ENCODE measurements at places on chromosomes 6 and 20. TPM values are rescaled to one million over a fixed set of nuclear protein-coding genes. Genes with fewer than 3 reads are reported as not detected.

TGIF2 gene
- total RNA-seq, result 47.3 TPM

DNA sequence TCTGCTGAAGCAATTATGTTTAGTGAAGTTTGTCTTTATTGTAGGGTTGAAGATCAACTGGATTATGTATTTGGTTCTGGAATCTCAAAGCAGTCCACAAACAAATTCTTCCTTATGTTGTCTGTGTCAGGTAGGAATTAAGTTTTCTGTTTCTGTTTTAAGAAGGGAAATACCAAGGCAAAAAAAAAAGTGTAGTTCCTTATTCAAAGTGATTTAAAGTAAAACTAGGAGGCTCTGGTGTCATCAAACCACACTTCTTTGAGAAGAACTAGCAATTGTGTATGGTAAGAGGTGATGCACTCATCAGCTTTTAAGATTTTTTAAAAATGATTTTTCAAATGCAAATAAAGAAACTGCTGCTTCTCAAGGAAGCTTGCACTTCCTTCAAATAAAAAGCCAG lies 1.9 kb downstream of the FAM135A start:
- peaks cover 7% of the 10 kb centered on the region for H3K36me3 ChIP-seq
- H3K4me1 ChIP-seq, result peaks cover 28% of the 10 kb centered on the region
- H3K4me3 ChIP-seq, result peak overlapping the region; percentile 93
- H3K27me3 ChIP-seq, result no peaks in the 10 kb centered on the region

DNA sequence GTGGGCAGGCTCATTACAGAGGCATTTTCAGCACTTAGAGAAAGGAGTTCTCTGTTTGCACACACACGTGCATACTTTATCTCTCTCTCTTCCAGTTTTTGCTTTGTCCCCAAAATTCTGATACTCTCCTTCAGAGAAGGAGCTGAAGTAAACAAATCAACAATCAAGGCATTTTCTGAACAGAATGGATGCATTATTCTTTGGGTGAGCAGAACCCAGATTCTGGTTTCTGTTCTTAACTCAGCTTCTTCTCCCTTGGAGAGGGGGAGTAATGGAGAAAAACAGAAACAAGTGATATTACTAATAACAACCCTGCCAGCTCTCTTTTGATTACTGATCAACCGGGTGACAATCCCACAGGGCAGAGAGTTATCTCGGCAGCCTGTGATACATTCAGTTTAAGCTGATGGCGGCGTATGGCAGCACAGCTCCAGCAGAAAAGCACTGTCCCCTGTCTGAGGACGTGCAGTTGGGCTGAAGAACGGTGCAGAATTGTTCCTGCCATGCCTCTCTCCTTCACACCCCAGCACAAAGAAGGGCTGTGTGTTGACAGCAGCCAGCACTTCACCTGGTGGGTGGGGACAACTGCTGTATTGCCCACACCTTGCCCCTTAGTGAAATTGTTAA lies 47.3 kb upstream of the SASH1 start:
- no peaks in the 10 kb centered on the region for H3K4me1 ChIP-seq
- no peak for DNase-seq
- H3K36me3 ChIP-seq, result no peaks in the 10 kb centered on the region
- no peak overlapping the region for H3K27ac ChIP-seq
- no peaks in the 10 kb centered on the region for H3K27me3 ChIP-seq

DNA sequence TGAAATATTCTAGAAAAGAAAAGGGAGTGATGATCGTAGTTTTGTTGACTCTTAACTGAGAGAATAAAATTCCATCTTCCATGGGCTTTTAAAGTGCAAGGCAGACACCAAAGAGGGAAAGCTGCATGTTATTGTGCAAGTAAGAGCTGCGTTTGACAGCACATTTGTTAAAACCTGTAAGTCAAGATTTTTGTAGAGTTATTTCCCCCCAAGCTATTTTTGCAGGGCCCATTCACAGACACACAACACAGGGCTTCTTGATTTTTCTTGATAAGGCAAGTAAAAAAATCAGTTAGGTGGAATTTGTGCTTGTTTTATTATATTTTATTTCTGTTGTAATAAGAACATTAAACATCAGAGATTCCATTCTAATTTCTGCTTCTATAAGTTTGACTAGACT lies 13.8 kb downstream of the CFAP206 start:
- DNase-seq, result no peak
- H3K27me3 ChIP-seq, result no peaks in the 10 kb centered on the region
- no peaks in the 10 kb centered on the region for H3K4me1 ChIP-seq
- no peak overlapping the region for H3K27ac ChIP-seq
- H3K36me3 ChIP-seq, result no peaks in the 10 kb centered on the region

PTPRT gene
- total RNA-seq, result not detected

GRCh38 chr20:48281501-48281900 lies 496.2 kb upstream of the SULF2 start:
- H3K4me3 ChIP-seq, result no peak overlapping the region
- H3K4me1 ChIP-seq, result no peaks in the 10 kb centered on the region
- no peak overlapping the region for H3K27ac ChIP-seq
- H3K27me3 ChIP-seq, result peaks cover 7% of the 10 kb centered on the region
- no peak for DNase-seq

- peak; percentile 18 for DNase-seq
- no peak overlapping the region for H3K27ac ChIP-seq
- H3K4me3 ChIP-seq, result peak overlapping the region; percentile 37
These were observed 29.9 kb upstream of the BACH2 start for GRCh38 chr6:90326404-90327057.

All from activated T-cell treated with anti-CD3 and anti-CD28 coated beads, Interleukin-2, amount 50 U/mL, for 72 hours (primary cell).